Activated naive CD8-positive, alpha-beta T cell treated with anti-CD3 and anti-CD28 coated beads, Interleukin-2, amount 50 U/mL, for 16 hours (primary cell): ENCODE measurements at places on chromosomes 4 and X.

GRCh38 chr4:113677325-113677724 lies 84.2 kb downstream of the CAMK2D start:
- DNase-seq = no peak

GRCh38 chrX:9337046-9337445 lies 127.8 kb upstream of the TBL1X start:
- no peak for DNase-seq

DNA sequence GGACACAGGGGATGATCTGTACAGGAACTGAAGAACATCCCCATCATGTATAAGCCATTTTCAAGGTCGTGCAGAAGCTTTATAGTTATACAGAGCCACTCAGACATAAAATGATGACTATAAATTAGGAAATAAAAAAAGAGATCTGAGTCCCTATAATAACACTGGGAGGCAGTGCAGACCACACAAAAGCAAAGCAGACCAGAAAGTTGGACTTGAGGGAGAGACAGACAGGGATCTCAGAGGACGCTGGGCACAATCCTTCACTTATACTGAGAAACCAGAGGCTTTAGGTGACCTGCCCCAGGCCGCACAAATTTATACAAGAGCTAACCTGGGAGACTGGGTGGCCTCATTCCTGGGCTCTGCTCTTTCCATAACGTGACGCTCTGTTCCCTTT lies 70.5 kb downstream of the HADH start:
- DNase-seq = no peak

GRCh38 chr4:185886832-185887524 lies 75.0 kb upstream of the SORBS2 start:
- DNase-seq = no peak

DNA sequence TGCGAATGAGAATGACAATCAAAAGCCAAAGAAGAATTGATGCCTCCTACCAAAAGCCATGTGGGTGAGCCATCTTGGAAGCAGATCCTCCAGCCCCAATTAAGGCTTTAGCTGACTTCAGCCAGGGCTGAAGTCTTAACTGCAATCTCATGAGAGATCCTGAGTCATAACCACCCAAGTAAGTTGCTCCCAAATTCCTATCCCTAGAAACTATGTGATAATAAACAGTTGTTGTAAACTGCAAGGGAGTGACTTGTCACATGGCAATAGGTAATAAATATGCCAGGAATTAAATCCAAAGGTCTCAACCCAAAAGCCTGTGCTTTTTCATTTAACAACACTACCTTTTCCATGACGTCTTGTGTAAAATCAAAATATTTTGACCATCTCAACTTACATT lies 154.2 kb upstream of the TBL1X start:
- DNase-seq = no peak

- no peak for DNase-seq
These were observed 352.8 kb downstream of the SPRY1 start for GRCh38 chr4:123749383-123749782.

DNA sequence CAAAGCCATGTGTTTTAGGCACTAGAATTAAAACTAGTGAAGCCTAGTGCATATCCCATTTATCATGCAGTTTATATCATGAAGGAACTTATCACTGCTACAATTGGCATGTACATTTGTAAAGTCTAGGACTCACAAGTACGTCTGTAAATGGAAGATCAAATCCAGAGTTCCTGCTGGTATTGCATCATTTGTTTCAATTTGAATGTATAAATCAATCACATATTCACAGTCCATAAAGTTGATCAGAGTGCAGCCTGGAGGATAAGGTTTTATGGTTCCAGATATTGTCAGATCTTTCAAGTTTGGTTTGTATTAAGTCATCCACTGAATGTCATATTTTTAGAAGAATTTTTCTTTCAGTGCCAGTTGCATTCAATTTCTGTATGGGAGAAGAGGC lies 32.6 kb upstream of the PDE5A start:
- no peak for DNase-seq

DNA sequence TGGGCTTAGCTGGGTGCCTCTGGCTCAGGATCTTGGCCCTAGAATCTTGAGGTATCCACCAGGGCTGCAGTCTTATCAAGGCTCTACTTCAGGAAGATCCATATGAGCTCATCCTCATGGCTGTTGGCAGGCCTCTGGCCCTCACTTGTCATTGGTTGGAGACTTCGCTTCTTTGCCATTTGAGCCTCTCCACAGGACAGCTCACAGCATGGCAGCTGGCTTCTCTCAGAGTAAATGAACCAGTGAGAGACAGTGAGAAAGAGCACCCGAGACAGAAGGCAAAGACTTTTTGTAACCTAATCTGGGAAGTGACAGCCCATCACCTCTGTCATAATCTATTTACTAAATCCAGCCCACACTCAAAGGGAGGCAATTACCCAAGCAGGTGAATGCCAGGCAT lies 236.8 kb downstream of the GPAT3 start:
- no peak for DNase-seq

- no peak for DNase-seq
These were observed 723.2 kb downstream of the SMARCA1 start for GRCh38 chrX:128800138-128800537.

GRCh38 chrX:154592505-154592904 lies 7.6 kb downstream of the CTAG1A start:
- DNase-seq = no peak

DNA sequence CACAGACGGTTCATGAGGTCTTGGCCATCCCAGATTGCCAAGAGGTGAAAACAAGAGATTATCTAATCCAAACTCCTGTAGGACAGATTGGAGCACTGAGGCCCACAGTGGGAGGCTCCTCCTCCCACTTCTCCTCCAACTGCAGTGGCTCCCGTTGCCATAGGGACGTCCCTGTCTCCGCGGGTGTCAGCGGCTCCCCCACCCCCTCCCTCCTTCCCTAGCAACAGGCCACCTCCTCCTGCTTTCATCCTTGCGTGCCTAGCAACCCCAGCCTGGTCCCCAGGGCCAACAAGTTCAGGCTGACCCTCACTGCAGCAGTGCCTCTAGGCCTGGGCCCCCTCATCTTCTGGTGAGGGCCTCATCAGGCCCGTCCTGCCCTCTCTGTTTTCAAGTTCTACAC lies 6.8 kb upstream of the IQSEC2 start:
- no peak for DNase-seq

DNA sequence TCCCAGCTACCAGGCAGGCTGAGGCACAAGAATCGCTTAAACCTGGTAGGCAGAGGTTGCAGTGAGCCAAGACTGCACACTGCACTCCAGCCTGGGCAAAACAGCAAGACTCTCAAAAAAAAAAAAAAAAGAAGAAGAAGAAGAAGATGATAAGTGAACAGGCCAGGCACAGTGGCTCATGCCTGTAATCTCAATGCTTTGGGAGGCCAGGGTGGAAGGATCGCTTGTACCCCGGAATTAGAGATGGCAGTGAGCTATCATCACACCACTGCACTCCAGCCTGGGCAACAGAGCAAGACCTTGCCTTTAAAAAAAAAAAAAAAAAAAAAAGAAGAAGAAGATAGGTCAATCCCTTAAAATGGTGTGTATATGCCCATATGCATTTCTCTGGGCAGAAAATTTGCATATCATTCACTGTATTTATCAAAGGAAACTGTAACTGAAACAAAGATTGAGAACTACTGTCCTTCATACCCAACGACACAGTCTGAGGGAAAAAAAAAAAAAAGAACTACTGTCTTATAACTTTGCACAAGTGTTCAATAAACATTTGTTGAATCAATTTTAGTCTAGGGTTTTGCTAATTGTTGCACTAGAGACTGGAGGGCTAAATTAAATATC lies 2.3 kb downstream of the RFC1 start:
- DNase-seq = no peak

GRCh38 chrX:40168480-40169011 lies 70.8 kb upstream of the BCOR start:
- DNase-seq = no peak

DNA sequence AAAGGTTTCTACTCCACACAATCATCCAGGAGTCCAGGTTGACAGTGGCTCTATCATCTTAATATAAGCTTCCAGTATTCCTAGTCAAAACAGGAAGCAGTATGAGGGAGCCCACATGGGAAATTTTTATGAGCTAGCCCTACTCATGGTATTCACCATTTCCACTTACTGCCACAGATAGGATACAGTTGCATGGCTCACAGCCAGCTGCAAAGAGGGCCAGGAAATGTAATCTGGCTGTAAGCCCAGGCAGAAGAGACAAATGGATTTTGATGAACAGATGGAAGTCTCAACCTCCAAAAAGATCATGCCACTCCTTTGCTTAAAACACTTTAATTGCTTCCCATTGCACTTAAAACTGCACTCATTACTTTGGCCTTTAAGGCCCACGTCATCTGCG lies 150.6 kb downstream of the ADAMTS3 start:
- no peak for DNase-seq

GRCh38 chrX:5869786-5870185 lies 358.9 kb downstream of the NLGN4X start:
- DNase-seq = no peak

DNA sequence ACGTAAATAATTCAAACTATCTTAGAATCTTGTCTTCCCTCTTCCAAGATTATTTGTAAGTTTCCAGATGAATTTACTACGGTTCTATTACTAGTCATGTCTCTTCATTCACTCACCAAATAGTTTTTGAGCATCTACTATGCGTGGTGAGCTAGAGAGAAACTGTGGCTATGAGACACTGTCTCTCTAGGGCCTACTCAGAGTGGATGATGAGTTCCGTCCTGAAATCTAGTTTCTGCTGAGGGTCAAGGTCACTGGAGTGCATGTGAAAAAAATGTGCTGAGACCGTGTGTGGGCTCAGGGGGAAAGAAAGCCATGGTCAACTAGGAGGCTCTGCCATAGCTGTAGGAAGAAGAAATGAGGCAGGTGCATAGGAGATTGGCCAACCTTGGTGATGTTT lies 320.2 kb upstream of the GATB start:
- DNase-seq = no peak

DNA sequence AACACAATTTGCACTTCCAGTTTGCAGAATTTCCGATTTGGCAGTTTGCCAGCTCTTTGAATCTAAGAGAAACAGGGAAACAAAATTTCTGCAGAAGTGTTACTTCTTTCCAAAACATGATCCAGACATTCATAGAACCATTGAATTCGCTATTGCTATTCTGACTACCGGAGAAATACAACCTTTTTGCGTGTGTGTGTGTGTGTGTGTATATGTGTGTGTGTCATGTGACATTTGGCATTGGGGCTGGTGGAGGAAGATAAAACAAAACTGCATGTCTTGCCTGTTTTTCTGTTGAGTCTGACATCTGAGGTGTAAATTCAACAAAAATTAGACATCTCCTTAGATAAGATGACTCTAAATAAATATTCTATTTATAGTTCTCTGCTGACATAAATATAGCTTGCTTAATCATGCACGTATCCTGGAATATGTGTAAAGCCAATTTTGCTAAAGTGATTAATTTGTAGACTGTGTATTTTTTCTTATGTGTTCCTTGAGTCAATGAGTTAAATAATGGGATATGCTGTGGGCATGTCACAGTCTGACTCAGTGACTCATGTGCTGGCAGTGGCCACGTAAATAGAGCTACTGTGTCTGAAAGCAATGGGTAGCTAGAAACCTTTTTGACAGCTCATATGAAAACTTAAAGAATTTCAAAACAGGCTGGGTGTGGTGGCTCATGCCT lies 98.9 kb downstream of the HPGD start:
- no peak for DNase-seq

DNA sequence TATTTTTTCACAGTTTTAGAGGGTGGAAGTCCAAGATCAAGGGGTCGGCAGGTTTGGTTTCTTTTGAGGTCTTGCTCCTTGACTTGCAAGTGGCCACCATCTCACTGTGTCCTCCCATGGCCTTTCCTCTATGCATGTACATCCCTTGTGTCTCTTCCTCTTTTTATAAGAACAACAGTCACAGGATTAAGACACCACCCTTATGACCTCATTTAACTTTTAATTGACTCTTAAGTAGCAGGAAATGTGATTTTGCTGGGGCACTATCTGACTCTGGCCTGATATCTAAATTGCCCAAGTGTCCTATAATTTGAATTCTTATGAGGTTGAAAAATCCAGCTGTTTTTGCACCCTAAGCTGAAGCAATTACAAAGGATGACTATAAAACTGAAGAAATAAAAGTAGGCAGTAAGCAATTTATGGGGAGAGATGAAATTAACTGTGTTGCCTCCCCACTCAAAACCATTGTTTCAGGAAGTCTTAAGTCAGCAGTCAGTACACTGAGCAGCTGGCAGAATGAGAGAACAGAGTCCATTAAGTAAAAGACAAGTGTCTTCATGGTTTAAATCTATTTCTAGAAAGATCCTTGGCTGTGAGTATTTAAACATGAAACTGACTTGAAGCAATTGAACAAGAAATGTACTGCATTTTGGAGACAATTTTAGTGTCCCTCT lies 601.3 kb downstream of the SPRY1 start:
- DNase-seq = no peak

DNA sequence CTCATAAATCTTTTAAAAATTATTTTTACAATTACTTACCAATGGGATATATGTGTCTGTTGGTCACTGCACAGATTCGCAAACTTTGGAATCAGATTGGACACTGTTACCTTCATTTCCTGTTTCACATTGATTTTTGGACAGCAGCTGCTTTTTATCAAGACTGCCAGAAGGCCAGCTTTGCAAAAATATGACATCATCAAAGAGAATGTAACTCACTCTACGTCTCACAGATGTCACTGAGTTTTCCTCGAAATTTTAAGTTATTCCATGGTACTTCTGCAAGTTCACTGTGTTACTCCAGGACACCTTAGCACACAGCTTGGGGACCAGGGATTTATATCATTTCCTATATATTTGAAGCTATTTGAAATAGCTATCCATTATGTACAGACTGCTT lies 31.8 kb upstream of the MAGEB2 start:
- DNase-seq = no peak

DNA sequence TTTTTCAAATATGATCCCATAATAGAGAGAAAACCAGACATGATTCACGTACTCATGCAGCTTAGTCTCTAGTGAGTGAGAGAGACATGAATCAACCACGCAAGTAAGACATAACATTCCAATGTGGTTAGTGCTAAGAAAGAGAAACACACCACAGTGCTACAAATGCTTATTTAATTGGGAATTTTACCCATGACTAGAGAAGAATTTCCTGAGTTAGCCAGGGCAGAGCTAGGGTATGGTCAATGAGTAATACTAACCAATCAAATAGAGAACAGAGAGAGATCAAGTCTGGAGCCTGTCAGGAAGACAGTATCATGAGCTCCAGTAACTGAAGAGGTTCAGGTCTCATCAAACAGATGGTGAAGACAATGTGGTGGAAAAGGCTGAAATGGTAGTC lies 495.2 kb downstream of the PDGFC start:
- no peak for DNase-seq
